ENCODE measurements at places on chromosomes 6 and 20.
A peak's percentile ranks its signal among the peaks of the same experiment; 100 is the strongest.

DNA sequence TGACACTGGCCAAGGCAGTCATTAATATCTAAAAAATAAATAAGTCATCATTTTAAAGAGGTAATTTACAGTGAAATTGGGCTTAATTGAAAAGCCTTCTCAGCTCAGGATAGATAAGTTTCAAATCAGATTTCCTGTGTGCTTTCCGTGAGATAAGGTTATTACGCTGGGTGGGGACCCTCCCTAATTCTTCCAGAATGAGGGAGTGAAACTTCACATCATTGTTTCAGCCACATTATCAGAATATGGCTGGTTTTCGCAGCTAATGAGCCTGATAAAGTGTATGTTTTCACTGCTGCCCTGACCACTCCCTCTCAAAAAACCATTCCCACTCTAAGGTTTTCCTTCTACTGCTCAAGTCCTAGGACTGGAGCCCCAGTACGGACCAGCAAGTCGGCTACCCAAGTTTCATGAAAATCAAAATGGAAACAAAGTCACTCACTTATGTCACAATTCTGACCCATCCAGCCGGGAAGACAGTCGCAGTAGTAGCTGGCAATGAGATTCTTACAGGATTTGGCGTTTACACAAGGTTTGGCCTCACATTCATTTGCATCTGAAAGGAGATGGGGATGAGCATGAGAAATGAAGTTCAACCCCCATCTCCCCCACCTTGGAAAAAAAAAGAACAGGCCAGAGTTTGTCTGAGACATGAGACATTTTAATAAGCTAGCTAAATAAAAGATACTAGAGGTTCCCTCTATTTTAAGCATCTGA, 24.6 kb downstream of the JAG1 start:
- DNase-seq, result no peak

DNA sequence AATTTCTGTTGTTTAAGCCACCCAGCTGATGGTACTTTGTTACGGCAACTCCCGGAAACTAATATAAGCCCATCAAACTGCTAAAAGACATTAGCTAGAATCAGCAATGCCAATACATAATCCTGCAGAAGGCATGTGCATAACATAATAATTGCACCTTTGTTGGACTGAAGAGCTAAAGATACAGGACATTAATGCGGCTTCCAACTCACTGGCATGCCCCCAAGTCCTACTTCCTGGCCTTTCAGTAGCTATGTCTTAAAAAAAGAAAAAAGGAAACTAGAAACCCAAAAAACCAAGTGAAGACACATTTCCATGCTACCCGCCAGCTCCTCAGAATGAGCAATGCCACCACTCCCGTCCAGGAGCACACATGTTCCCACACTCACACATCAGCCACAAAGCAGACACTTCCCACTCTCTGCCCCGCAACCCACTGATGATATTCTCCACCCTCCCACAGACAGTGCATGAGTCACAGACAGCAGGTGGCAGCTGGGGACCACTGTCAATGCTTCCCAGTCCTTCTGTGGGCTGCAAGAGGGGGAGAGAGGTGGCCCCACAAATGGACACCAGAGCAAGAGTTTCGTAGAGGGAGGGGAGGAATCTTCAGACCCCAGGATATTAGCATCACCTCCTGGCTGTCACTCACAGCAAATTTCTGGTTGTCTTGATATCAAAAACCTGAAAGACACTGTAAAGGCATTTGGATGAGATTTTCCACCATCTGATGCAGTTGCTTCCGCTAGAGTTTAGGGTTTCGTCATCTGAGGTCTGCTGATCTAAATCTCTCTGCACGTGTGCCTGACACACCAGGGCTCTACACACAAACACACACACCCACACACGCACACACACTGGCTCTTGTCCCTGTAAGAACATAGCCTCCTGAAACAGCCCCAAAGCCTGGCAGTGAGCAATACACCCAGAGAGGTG, 32.8 kb downstream of the GFOD1 start:
- peak; percentile 41 for DNase-seq

GRCh38 chr6:167973148-167973885, 24.2 kb upstream of the KIF25 start:
- no peak for DNase-seq

- DNase-seq, result no peak
Measured at GRCh38 chr6:126069449-126069848, 83.1 kb downstream of the TRMT11 start.

DNA sequence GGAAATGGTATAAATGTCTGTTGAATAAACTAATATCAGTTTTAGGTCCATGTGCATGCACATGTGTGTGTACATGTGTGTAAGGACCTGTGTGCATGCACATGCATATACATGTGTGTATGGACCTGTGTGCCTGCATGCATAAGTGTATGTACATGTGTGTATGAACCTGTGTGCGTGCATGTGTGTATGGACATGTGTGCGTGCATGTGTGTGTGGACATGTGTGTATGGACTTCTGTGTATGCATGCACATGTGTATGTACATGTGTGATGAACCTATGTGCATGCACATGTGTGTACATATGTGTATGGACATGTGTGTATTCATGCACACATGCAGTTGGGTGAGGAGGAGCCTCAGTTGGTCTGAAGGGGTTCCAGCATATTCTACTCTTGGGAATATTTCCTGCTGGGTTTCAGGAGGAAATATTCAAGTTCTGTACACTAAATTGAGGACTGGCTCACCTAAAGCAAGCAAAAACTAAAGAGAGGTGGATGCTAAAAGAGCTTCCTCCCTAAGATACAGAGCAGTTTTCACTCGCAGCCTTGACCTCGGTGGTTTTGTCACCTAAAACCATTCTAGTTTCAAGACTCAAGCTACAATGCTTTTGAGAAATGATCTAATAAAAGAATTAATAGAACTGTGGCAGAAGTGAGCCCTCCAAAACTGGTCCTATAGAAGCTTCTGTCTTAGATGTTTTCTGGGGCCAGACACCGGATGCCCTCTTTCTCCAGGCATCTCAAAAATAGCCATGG, 742.8 kb downstream of the MAFB start:
- DNase-seq, result no peak

- no peak for DNase-seq
Measured at GRCh38 chr20:11675920-11676629, 241.6 kb upstream of the BTBD3 start.

DNA sequence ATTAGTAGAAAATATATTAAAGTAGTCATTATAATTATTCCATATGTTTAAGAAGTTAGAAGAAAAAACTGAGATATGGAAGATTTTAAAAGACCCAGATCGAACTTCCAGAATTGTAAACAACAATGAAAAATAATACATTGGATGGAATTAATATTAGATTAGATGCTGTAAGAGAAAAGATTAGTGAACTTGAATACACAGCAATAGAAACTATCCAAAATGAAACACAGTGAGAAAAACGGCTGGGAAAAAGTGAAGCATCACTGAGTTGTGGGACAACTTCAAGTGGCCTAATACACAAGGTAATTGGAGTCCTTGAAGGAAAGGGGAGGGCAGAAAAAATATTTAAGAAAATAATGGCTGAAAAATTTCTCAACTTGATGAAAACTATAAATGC, 4.2 kb upstream of the TTBK1 start:
- DNase-seq, result no peak

- no peak for DNase-seq
Measured at GRCh38 chr20:58864346-58864745, 11.8 kb downstream of the GNAS start.

GRCh38 chr6:169843110-169843509, 91.7 kb downstream of the ERMARD start:
- DNase-seq, result no peak

- no peak for DNase-seq
Measured at GRCh38 chr6:170132011-170132521, 158.8 kb downstream of the DLL1 start.

DNA sequence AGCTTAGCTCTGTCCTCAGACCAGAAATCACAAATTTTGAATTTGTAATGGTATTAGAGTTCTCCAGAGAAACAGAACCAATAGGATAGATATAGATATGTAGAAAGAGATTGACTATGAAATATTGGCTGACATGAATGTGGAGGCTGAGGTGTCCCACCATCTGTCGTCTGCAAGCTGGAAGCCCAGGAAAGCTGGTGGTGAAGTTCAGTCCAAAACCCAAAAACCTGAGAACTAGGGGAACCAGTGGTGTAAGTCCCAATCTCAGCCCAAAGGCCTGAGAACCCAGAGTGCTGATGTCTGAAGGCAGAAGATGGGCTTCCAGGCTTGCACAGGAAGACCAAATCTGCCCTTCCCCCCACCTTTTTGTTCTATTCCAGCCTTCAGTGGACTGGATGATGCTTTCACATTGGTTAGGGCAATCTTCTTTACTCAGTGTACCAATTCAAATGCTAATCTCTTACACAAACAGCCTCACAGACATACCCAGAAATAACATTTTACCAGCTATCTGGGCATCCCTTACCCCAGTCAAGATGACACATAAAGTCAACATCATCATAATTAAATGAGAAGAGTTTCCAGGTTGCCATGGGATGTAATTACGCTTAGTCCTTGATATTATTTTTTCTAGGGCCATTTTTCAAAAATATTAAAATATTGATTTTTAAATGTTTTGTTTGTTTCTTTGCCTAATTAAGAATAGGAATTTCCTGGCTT, 570.8 kb downstream of the UTRN start:
- no peak for DNase-seq

DNA sequence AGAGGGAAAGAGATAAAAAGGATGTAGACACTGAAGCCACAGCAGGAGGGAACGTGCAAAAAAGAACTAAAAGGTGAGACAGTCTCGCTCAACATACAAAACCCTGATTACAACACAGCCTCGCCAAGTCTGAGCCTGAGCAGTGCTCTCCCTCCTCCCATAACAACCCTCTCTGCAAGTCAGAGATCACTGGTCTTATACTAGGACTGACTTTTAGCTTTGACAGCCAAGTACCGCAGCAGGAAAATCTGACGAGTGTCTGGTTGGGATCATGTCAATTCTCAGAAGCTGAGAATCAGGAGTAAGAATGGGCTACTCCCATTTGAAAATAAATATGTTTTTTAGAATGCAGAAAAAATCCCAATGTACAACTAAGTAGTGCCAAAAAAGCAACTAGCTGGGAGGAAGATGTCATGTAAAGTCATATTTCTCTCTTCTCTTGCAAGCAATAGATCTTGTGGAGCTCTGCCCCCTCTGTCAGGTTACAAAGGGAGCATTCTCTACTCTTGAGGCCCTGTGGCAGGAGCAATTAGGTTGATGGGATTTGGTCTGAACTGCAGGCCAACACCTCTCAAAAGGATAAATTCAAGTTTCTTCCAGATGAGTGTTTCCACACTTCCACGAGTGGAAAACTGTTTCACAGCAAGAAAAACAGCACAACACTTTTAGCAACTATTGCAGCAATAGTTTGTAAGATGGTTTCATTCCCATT, 118.9 kb upstream of the COL21A1 start:
- no peak for DNase-seq

GRCh38 chr6:48535582-48536009, 424.6 kb upstream of the PTCHD4 start:
- no peak for DNase-seq

- no peak for DNase-seq
Measured at GRCh38 chr6:72322771-72323170, 299.1 kb upstream of the KCNQ5 start.

- no peak for DNase-seq
Measured at GRCh38 chr6:97405818-97406409, 122.9 kb upstream of the MMS22L start.

DNA sequence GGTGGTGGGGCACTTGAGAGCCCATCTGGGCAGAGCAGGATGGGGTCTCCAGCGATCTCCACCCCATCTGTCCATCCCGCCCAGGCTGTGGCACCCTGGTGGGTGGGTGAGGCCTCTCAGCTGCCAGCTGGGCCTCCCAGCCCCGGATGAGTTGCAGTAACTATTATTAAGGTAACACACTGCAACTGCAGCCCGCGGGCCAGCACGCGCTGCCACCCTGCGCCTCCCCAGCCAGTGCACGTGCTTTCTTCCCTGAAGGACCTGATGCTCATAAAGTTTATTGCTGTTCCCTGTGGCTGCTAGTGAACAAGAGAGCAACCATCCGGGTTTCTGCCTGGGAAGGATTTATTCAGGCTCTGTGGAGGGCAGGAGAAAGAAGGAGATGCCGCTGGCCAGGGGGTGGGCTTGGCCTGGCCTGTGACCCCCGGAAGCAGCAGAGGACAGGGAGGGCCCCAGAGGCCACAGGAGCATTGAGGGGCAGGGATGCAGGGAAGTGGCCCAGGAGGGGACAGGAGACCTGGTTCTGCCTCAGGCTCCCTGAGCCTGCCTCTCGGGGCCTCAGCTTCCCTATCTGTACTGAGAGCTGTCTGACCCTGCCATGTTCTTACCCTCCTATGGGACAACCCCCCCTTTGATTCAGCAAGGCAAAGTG, 1.7 kb downstream of the IP6K3 start:
- no peak for DNase-seq

GRCh38 chr6:14129575-14129974, 12.0 kb downstream of the CD83 start:
- no peak for DNase-seq

- DNase-seq, result no peak
Measured at GRCh38 chr20:62636446-62636845, 5.9 kb upstream of the SLCO4A1 start.

- DNase-seq, result no peak
Measured at GRCh38 chr6:109788687-109789086, 97.6 kb downstream of the FIG4 start.

- DNase-seq, result no peak
Measured at GRCh38 chr6:33181141-33181540, 11.1 kb downstream of the COL11A2 start.
